Activated CD8-positive, alpha-beta memory T cell treated with anti-CD3 and anti-CD28 coated beads for 4 hours (primary cell): ENCODE measurements at places on chromosomes 3 and 15.

GRCh38 chr3:14488286-14489041 is 51.7 kb downstream of the GRIP2 start:
- no peak for DNase-seq

DNA sequence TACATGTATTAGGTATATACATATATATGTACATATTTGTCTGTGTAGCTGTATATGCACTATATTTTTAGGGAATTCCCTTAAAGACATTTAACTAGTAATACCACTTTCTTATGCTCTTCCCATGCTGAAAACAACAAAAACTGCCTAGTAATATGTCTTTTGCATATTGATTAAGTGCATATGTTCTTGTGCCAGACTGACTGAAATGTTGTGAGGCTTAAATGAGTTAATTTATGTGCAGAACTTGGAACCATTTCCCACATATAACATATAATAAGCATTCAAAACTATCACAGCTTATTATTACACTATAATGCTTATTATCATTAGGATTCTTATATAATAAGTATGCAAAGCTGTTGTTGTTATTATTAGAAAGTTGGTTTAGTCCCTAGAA is 318.0 kb upstream of the KCNMB2 start:
- DNase-seq: no peak

DNA sequence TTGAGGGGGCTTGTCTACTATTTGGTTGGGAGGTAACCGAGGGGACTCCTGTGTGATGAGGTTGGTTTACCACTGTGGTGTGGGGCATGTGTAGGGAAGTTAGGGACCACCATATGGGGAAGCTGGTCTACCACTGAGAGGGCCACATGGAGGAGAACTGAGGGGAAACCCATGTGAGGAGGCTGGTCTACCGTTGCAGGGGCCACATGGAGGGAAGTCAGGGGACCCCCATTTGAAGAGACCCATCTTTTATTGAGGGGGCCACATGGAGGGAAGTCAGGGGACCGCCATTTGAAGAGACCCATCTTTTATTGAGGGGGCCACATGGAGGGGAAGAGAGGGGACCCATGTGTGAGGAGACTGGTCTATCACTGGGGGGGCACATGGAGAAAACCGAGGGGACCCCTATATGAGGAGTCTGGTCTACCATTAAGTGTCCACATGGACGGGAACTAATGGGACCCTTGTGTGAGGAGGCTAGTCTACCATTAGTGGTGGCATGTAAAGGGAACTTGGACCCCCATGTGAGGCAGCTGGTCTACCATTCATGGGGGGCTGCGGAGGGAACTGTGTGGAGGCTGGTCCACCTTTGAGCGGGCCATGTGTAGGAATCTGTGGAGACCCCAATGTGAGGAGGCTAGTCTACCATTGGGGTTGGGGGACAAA is 165.5 kb downstream of the FBLN2 start:
- no peak for DNase-seq

GRCh38 chr15:81163961-81164800 is 30.1 kb downstream of the CFAP161 start:
- DNase-seq: no peak

DNA sequence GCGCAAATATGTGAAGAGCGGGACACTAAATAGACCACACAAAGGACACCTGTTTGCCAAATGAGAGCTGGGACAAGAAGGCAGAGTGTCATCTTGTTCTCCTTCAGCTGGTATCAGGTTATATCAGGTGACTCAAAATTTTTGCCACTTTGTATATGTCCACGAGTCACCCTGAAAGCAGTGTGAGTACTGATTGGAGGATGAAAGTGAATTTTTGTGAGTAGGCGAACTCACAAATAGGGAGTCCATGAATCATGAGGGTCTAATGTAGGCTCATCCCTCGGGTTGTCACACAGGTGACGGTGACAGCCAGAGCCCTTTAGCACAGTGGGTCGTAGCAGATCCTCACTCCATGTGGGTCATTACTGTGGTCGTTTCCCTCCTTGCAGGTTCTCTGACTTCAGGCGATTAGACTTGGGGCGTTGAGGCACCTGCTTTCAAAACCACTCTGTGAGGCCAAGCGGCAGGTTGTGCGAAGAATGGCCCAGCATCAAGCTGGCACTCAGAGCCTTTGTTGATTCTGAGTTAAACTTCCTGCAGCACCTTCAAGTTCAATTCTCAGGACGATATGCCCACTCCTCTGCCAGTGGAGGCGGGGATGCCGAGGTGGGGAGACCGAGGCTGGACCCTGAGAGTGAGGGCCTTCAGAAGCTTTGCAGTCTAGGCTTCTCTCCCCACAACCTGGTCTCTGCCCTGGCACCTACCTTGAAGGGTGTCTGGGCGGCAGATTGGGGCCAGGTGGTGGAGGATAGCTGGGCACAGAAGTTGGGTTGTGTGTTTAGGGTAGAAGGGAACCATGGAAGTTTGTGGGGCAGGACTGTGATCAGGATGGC is 173.8 kb downstream of the SMAD6 start:
- DNase-seq: no peak

- DNase-seq: no peak
Observed at GRCh38 chr3:108223928-108224327, 1.7 kb upstream of the IFT57 start.

DNA sequence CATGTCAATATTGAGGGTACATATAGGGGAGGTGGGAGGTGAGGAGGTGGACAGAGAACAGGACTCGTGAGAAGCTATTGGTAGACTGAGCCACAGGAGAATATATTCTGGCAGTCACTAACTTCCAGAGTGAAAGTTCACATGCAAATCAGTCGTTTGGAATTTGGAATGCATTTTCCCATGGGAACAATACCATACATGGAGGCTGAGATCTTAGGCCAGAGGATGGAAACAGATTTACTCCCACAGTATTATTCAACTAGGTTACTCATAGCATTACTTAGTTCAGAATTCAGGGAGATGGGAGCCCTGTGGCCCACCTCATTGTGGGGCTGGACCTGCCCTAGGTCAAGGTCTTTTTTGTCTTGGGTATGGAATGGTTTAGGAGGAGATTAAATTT is 36.4 kb upstream of the ABHD2 start:
- no peak for DNase-seq
